Myocyte (in vitro differentiated cells): ENCODE measurements at places on chromosomes 16 and 17.

GRCh38 chr17:36777118-36777517, 160.2 kb upstream of the LHX1 start:
- DNase-seq = peak; percentile 35

DNA sequence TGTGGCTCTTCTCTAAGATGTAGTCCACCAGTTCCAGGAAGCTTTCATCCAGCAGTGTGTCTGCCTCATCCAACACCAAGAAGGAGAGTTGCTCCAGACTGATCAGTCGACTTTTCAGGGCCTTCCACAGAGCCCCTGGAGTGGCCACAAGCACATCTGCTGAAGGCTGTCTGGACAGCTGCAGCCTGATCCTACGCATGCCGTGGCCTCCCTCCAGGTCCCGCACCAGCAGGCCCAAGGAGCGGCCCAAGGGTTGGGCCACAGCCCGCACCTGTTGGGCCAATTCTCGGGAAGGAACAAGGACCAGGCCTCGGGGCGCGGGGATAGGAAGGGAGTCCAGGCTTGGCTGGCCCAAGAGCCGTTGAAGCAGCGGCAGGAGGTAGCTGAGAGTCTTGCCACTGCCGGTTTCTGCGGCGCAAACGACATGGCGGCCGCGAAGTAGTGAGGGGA, 729 bp downstream of the DDX28 start:
- DNase-seq = peak; percentile 83

DNA sequence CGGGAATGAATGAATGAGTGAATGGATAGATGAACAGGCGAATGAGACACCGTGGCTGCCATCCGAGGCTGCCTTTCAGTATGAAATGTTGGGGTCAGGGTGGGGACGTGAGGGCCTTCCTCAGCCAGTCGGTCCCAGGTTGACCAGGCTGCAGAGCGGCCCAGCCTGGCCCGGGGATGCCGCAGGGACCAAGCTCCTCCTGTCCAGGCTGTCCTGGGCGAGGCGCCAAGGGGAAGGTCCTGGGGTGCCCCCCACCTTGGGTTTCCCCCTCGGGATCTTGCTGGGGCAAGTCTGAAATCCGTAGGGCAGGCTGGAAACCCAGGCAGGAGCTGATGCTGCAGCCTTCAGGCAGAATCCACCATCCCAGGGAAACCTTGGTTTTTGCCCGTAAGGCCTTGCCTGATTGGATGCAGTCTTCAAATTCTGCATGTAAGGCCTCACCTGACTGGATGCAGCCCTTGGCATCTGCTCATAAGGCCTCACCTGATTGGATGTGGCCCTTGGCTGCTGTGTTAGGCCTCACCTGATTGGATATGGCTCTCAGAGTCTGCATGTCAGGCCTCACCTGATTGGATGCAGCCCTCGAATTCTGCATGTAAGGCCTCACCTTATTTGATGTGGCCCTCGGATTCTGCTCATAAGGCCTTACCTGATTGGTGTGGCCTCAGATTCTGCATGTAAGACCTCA, 61.7 kb upstream of the ZNF469 start:
- DNase-seq = no peak

- peak; percentile 71 for DNase-seq
Observed at GRCh38 chr17:29116804-29117753, 63.1 kb downstream of the MYO18A start.

DNA sequence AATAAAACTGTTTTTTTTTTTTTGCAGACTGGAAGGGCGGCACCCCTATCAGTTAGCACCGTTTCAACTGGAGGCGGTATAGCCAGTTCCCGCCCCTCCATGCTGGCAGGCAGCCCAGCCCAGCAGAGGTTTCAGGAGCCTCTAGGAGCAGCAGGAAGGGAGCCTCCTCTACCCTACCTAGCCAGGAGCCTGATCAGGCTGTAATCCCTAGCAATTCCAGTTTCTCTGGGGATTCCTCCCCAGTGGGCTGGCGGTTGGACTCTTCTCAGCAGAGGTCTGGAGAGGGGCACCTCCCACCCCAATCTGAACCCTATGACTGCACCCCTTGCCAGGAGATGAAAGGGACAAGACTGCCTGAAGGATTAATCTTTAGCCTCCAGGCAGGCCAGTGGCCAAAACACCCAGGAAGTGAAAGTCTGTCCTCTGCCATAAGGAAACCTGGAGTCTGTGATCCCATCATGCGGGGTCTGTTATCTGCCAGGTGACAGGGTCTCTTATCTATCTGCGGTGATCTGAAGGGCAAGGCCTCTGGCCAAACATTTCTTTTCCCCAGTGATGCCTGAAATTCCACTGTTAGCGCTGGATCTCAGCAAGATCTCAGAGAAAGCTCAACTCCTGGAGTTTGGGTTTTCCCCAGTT, 4.9 kb upstream of the CDH1 start:
- DNase-seq = peak; percentile 6

DNA sequence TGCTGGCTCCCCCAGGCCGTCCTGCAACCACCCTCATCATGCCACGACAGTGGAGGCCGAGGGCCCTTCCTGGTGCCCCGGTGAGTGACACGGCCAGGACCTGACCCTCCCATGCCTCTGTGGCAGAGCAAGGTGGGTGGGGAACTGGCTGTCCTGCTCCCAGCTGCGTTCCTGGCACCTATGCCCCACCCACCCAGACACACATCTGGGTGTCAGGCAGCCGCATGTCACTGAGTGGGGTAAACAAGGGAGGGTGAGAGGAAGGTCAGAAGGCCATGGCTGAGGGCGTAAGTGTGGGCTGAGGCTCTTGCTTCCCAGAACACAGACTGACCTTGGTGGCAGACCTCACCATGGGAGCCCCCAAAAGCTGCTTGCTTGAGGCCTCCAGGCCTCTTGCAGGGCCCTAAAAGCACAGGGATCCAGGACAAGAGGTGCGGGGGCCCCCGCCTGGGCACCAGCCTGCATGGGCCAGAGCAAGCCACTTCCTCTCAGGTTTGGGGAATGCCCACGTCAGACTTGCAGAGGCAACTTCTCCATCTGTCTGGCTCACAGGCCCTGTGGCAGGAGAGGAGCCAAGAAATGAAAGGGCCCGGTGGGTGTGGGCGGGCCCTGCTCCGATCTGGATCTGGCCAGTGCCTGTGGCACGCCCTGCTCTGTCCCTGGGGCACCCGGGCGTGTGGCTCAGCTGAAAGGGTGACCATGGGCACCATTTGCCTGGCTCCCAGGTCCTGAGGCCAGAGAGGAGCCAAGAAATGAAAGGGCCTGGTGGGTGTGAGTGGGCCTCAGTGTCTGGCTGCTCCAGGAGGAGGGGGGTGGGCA, 3.9 kb upstream of the CCDC57 start:
- DNase-seq = peak; percentile 93

DNA sequence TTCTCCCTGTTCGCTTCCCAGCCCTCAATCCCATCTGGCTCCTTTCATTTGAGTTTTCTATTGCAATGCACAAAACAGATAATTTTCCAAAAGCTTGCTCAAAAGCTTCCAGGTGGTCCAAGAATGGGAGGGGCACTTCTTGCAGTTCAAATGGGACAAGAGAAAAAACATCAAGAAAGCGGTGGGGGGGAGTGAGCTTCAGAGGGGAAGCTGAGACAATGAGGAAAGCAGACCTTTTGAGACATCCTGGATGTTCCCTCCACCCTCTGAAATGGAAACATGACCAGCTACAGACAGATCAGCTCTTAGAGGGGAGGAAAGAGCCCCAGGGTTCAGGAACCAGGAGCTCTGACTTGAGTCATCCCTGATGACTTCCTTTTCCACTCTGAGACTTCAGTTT, 368.2 kb downstream of the SLC39A11 start:
- DNase-seq = no peak

GRCh38 chr16:10678655-10679054, 16.1 kb downstream of the TEKT5 start:
- peak; percentile 54 for DNase-seq

DNA sequence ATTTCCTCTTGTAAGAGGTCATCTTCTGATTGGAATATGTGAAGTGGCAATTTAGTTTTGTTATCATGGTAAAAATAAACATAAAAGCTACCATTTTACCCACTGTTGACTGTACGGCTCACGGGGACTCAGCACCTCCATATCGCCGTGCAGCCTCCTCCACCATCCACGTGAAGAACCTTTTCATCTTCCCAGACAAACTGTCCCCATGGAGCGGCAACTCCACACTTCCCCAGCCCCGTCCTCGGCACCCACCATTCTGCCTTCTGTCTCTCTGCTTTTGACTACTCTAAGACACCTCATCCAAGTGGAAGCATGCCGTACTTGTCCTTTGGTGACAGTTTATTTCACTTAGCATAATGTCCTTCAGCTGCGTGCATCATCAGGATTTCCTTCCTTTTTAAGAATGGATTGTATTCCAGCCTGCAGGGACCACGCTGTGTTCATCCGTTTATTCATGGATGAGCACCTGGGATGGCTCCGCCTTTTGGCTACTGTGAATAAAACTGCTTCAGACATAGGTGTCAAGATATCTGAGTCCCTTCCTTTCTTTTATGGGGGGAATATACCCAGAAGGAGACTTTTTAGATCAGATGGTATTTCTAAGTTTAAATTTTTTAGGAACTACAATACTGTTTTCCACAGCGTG, 14.3 kb downstream of the FBXO31 start:
- DNase-seq = no peak

DNA sequence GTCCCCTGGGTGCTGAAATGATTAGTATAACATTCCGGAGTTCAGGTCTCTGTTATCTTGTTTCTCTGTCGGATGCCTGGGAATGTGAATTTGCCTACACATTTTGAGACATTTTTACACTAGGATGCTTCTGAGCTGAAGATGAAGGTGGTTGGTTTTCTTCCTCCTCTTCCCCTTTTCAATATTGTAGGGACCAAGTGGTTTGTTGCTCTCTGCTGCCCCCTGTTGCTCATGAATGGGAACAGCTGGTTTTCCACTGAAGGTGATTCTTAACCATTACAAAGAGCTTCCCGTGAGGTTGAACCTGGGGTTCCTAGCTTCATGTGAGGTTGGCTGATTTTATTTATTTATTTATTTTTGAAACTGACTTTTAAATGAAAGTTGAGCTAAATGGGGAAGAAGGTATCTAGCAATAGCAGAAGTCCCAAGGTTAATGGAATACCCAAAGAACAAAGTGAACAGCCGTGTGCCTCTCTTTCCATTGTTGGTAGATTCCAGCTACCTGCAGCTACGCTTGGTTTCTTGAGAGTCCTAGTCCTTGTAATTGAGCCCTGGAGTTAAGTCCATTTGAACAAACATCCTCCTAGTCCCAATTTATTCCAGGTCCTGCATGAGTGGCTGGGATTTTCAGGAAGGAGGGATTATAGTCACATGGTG, 983.9 kb upstream of the EEF2KMT start:
- no peak for DNase-seq
